ENCODE measurements at places on chromosomes 13 and 19.

- no peak for DNase-seq
Observed at GRCh38 chr13:70960841-70961443, 852.7 kb upstream of the KLHL1 start.

DNA sequence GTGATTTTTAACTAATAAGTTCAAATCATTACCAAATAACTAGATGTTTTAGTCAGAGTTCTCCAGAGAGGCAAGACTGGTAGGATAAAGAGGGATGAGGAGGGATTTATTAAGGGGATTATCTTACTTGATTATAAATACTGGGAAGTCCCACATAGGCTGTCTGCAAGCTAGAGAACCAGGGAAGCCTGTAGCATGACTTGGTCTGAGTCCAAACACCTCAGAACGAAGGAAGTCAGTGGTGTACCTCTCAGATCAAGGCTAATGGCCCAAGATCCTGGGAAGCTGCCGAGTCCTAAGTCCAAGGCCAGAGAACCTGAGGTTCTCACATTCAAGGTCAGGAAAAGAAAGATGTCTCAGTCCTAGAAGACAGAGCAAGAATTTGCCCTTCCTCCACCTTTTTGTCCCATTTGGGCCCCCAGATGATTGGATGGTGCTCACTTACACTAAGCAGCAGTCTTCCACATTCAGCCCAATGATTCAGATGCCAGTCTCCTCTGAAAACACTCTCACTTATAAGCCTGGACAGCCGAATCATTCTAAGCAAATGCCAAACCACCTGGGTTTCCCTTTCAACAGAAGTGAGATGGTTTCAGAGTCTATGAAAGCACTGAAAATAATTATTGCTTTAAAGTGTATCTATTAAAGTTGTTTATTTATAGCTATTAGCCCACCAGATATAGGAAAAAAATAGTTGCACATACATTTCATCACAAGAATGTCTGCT lies 1599.2 kb downstream of the OLFM4 start:
- no peak for DNase-seq

- DNase-seq = no peak
Observed at GRCh38 chr19:50567052-50567841, 988 bp downstream of the LRRC4B start.

- no peak for DNase-seq
Observed at GRCh38 chr19:6577476-6578125, 13.3 kb downstream of the CD70 start.

DNA sequence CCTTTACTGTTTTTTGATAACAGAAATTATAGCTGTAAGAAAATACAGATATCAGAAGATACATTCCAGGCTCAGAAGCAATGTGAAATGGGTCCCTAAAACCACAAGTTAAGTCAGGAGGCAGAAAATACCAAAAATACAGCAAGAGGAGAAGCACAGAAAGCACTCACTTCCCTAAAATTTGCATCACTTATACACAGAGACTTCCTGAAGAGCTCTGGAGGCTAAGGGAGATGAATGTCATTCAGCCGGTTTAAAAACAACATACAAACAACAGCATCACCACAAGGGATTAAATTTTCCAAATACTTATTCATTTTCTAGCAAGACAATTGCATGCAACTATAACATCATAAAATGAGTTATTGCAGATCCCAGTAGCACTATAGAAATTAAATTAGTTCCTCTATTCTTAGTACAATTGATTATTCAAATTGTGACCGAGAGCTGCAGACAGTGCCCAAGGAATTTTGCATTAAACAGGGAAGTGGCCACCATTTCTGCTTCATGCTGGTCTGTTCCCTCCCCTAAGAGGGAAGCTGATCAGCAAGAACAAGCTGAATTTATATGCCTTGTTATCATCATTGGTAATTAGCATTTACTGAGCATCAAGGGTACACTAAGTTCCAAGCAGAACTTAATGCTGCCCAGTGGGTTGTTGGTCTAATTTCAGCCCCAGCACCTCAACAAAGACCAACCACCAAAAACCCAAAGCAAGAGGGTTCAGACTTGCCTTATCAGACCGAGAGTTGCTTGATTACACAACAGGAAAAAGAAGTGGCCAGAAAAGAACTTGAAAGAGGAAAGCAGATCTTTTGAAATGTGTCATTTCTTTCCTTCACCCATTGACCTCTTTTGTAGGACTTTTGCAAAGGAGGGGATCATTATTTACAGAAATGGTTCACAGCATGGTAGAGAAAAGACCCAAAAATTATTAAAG lies 140.7 kb downstream of the KCTD12 start:
- no peak for DNase-seq

DNA sequence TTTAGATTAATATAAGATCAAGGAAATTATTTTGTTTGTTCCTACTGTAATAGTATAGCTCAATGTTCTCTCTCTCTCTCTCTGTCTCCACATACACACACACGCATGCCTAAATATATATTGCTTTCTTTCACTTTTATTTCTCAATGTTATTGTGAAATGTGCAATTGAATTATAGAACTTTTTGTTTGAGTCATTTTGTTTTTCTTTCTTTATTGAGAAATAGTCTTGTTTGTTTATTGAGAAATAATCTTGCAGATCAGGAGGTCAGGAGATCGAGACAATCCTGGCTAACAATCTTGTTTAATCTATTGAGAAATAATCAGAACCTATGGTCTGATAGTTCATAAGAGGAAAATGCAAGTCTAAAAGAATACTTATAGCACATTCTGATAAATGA lies 1581.3 kb downstream of the EFNB2 start:
- DNase-seq = no peak
